ENCODE measurements at places on chromosomes 6 and 20. TPM values are rescaled to one million over a fixed set of nuclear protein-coding genes. Genes with fewer than 3 reads are reported as not detected.

Gene MPIG6B
- not detected for total RNA-seq

Gene DEFB124
- total RNA-seq = not detected

Gene GABRR2
- 0.14 TPM for total RNA-seq

Gene HSP90AB1
- 262 TPM for total RNA-seq

Gene SAPCD1
- total RNA-seq = 0.28 TPM

Gene LHFPL5
- not detected for total RNA-seq

Gene LY6G5B
- 2.1 TPM for total RNA-seq

Gene OPRL1
- 1.6 TPM for total RNA-seq

Gene PTCRA
- not detected for total RNA-seq

Gene SGK2
- 0.28 TPM for total RNA-seq

Gene WFDC10B
- 0.14 TPM for total RNA-seq

Gene SPATS1
- not detected for total RNA-seq

Gene TFAP2A
- total RNA-seq = under 0.01 TPM

Gene CLDN20
- total RNA-seq = not detected

Gene SLC25A27
- total RNA-seq = 16.1 TPM

Gene PCSK2
- under 0.01 TPM for total RNA-seq

Gene LY6G6C
- total RNA-seq = not detected

Gene TRIM15
- not detected for total RNA-seq

Gene NUS1
- total RNA-seq = 12.5 TPM

Gene IYD
- total RNA-seq = not detected

Gene OXT
- total RNA-seq = 0.18 TPM

Gene TAF11
- total RNA-seq = 14.2 TPM

Gene NRSN1
- not detected for total RNA-seq
